Transverse colon (tissue), 4 donors: ENCODE measurements at places on chromosomes 7 and 10. TPM values are rescaled to one million over a fixed set of nuclear protein-coding genes. Genes with fewer than 3 reads are reported as not detected.
A peak's percentile ranks its signal among the peaks of the same experiment; 100 is the strongest.

- no peaks in the 10 kb centered on the region for H3K4me1 ChIP-seq
- peak overlapping the region; percentile 19 for H3K4me3 ChIP-seq
- DNase-seq: peak; percentile 43
- no peaks in the 10 kb centered on the region for H3K36me3 ChIP-seq
- H3K27me3 ChIP-seq: no peaks in the 10 kb centered on the region
- H3K27ac ChIP-seq: peak overlapping the region; percentile 67
Observed at GRCh38 chr10:5291501-5292195, 73.1 kb upstream of the UCN3 start.

DNA sequence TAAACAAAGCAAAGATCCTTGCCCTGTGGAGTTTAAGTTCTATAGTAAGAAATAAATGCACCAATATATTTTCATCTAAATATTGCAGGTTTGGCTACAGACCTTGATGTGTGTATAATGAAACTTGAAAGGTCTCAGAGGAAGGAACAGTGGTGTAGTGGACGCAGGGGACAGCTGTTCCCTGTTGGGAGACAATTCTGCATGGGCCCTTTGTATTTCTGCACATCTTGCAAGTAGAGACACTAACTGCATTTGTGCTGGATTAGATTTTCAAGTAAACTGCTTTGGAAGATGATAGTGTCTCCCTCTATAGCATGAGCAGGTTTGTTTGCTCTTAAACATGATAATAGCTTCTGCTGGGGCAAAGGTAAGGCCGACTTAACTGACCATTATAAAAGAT is 57.5 kb upstream of the FAM133B start:
- DNase-seq: no peak
- H3K27ac ChIP-seq: peak overlapping the region; percentile 67
- no peak overlapping the region for H3K4me3 ChIP-seq
- no peaks in the 10 kb centered on the region for H3K27me3 ChIP-seq

- H3K27me3 ChIP-seq: no peaks in the 10 kb centered on the region
- no peak for DNase-seq
- no peak overlapping the region for H3K4me3 ChIP-seq
- H3K27ac ChIP-seq: no peak overlapping the region
- H3K4me1 ChIP-seq: no peaks in the 10 kb centered on the region
Observed at GRCh38 chr7:142579946-142580345, 169.3 kb upstream of the PRSS1 start.

DNA sequence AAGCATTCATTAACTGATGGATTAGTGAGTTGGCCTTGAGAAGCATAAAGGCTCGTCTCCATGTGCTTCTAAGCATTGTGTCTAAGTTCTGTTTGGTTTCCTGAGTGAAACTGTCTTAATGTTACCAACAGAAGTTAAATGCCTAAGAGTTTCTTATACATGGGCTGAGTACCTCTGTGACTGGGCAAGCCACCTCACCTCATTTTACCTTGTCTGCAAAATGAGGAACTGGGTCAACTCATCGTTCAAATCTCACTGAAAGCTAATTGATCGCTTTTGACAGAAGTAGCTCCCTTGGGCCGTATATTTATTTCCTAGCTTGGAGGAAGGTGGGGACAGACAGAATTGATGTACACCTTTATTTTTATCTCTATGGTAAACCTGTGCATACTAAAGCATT is 88.9 kb downstream of the TCF7L2 start:
- H3K4me3 ChIP-seq: no peak overlapping the region
- H3K27me3 ChIP-seq: no peaks in the 10 kb centered on the region
- H3K27ac ChIP-seq: no peak overlapping the region
- no peak for DNase-seq
- no peaks in the 10 kb centered on the region for H3K36me3 ChIP-seq

GRCh38 chr7:95412075-95412474 is 15.9 kb upstream of the PON3 start:
- H3K4me3 ChIP-seq: no peak overlapping the region
- no peak overlapping the region for H3K27ac ChIP-seq
- DNase-seq: no peak

GRCh38 chr7:28605427-28606085 is 193.2 kb downstream of the CREB5 start:
- DNase-seq: no peak
- no peaks in the 10 kb centered on the region for H3K36me3 ChIP-seq
- no peak overlapping the region for H3K27ac ChIP-seq
- no peaks in the 10 kb centered on the region for H3K4me1 ChIP-seq

Gene ADIRF
- total RNA-seq: 43.4 TPM
